ENCODE measurements at places on chromosomes 2 and 18.
A peak's percentile ranks its signal among the peaks of the same experiment; 100 is the strongest.

DNA sequence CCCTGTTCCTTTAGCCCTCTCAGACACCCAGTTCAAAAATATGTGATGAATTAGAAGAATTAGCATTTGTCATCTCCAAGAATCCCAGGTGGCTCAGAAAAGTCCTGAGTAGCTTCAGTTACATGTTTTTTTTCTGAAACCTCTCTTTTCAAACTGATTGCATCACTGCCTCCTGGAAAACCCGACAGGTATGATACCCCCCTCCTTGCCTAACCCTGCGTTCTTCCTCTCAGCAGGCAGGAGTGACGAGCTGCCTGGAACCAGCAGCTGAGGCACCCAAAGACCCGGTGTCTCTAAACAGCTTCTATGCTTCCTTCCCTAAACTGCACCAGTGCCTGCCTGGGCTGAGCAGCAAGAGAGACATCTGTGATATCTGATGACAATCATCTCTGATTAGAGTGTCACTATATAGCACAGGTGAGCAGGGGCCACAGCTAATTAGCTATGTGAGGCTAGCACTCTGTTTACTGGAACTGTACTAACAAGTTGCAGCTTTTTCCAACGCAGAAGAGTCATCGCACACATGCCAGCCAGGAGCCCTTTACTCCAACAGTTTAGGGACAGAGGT, 376.4 kb upstream of the ATP5MC3 start:
- DNase-seq, result no peak

DNA sequence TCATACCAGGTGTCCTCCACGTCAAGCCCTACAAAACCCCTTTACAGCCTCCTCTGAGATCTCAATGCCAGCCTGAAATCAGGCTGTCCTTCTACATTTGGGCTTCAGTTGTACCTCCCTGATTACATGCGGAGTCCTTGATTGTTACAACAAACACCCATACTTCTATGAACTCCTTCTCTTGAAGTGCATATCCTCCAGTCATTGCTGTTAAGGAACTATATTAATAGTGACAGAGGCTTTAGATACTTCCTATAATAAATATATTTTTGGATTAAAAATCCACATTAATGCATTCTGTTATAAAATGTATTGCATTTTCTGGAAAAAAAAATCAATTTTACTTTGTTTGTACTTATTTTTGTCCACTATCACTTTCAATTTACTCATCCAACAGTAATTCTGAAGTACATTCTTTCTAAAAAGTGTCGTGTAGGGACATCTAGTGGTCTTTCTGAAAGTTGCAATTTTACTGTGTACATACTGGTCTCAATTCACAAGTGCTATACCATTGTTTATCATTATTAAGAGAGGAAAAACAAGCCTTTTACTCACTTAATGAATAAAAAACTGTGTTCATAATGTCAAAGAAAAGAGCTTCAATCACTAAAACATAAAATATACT, 316.4 kb downstream of the DSEL start:
- DNase-seq, result no peak

GRCh38 chr2:232937278-232937906, 67.3 kb downstream of the SNORC start:
- DNase-seq, result no peak

DNA sequence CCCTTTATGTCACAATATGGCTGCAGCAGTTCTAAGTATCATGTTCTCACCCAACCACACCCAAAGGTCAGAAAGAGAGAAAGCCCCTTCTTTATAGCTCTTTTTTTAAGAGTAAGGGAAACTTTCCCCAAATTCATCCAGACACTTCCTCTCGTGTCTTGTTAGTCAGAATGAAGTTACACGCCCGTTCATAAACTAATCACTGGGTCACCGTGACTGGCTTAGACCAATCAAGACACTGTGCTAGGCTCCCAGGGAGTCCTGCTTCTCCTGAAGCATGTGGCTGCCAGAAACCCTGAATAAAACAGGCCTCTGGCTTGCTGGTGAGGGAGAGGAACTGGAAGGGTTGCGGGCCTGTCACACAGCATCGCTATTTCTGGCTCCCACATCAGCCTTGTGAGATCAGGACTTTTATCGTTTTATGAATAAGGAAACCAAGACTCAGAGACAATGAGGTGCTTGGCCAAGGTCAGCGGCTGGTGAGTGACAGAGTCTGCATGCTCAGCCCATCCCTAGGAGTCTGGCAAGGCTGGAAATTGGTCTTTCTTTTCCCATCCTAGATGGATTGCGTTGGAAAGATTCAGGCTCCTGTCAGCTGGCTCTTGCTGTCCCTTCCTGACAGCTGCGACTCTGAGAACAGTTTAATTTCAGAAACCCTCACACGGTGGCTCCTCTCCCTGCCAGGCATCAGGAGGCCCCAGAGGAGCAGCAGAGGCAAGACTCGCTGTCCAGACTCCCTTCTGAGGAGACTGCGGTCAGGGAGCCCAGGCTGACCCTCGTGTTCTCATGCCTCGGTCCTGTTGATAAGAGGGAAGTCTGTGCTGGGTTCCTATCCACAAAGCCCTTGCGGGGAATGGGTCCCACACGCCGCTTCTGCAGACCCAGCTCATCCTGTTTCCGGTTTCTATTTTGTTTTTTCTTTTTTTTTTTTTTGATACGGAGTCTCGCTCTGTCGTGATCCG, 104.5 kb upstream of the TAF1B start:
- DNase-seq, result no peak

DNA sequence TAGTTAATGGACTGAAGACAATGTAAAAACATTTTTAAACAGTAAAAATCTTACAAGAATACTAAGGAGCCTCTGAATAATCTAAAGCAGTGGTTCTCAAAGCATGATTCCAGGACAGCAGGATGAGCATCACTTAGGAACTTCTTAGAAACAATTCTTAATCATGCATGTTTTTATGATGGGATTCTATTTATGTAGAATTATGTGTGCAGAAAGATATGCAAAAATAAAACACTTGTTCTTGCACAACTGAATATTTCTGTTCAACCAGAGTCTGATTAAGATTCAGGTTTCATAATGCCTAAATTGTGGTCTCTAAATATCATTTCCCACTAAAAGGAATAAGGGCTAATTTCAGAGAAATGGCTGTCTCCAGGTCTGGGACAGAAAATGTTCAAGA, 69.2 kb upstream of the MTIF2 start:
- no peak for DNase-seq

DNA sequence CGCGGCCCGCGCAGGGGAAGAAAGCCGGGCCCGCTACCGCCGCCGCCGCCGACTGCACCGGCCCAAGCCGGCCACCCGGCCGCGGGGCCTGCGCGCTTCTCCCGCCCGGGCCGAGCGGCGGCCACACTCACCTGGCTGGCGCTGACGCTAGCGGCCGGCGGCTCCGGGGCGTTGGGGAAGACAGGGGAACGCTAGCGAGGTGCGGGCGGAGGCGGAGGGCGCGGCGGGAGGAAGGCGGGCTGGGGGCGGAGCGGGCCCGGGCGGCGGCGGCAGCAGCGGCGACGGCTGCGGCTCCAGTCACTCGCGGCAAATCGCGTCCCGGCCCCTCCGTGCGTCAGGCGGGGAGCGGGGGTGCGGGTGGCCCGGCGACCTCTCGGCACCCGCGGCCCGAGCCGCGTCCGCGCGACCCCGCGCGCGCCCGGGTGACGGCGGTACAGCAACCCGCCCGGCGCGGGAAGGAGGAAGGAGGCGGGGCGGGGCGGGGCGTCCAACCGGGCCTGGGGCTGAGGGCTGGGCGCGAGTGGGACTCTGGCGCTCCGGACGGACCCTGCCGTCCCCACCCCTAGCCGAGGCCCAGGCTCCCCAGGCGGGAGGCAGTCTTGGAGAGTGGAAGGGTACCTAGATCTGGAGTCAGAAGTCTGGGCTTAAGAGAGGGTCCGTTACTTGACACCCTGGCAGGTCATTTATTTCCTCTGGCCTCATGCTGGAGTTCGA, at the start of gene SESTD1:
SESTD1 (minus strand) TSS at position 465 of the 714 bp plus-strand sequence. CDS start 72,991 bp downstream, outside the sequence.
- no peak for DNase-seq

- peak; percentile 42 for DNase-seq
Observed at GRCh38 chr18:76493213-76494161, 1.6 kb downstream of the ZNF516 start.

DNA sequence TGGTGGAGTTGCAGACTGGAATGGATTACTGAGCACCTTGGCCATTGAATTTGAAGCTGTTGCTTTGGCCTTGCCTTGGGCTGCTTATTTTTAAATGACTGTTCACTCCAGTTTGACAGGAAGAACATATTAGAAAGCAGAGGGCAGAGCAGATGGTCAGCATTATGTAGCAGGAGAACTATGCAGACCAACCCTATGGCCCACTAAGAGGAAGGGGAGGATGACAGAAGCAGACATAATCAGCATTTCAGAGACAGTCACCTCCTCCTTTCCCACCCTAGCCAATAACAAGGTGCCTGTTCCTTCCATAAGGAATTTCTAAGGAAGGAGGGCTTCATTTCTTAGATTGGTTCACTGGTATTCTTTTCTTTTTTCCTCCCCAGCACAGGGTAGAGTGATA, 2.4 kb downstream of the CHRNA1 start:
- no peak for DNase-seq

- DNase-seq, result no peak
Observed at GRCh38 chr18:62678847-62679485, 36.4 kb upstream of the PHLPP1 start.

- no peak for DNase-seq
Observed at GRCh38 chr2:233798335-233799086, 20.4 kb downstream of the MROH2A start.

DNA sequence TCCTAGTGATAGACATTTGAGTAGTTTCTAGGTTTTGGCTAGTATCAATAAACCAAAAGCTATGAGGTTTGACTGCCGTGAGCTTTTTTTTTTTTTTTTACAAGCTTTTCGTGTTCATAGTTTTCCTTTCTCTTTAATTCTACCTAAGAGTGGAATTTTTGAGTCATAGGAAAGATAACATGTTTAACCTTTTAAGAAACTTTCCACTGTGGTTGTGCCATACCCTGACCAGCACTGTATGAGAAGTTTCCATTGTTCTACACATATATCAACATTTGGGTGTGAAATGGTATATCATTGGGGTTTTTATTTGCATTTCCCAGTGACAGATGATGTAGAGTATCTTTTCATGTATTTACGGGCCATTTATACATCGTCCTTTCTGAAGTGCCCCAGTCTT, 31.7 kb downstream of the UBE2F start:
- DNase-seq, result no peak

GRCh38 chr2:120860579-120860922, 124.9 kb downstream of the GLI2 start:
- DNase-seq, result no peak

GRCh38 chr18:51250006-51250405, 52.5 kb upstream of the MEX3C start:
- DNase-seq, result no peak

GRCh38 chr18:67467188-67467587, 49.3 kb downstream of the DSEL start:
- DNase-seq, result no peak

GRCh38 chr18:49273241-49273880, 187.1 kb downstream of the DYM start:
- DNase-seq, result no peak

GRCh38 chr2:23943666-23944065, 3.4 kb downstream of the UBXN2A start:
- DNase-seq, result no peak

- DNase-seq, result no peak
Observed at GRCh38 chr2:164816046-164816445, 25.6 kb downstream of the COBLL1 start.

DNA sequence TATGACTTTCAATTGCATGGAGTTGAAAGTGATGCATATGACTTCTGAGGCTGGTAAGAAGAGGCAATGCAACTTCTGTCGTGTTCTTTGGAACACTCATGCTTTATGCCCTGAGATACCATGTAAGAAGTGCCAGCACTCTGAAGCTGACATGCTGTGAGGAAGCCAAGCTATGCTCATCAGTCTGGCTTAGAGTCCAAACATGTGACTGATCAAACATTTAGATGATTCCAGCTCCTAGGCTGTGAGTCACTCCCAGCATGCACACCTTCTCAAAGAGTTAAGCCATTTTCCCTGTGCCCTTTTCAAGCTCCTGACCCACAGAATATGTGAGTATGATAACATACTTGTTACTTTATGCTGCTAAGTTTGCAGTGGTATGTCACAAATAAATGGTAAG, 15.8 kb upstream of the VRK2 start:
- no peak for DNase-seq

DNA sequence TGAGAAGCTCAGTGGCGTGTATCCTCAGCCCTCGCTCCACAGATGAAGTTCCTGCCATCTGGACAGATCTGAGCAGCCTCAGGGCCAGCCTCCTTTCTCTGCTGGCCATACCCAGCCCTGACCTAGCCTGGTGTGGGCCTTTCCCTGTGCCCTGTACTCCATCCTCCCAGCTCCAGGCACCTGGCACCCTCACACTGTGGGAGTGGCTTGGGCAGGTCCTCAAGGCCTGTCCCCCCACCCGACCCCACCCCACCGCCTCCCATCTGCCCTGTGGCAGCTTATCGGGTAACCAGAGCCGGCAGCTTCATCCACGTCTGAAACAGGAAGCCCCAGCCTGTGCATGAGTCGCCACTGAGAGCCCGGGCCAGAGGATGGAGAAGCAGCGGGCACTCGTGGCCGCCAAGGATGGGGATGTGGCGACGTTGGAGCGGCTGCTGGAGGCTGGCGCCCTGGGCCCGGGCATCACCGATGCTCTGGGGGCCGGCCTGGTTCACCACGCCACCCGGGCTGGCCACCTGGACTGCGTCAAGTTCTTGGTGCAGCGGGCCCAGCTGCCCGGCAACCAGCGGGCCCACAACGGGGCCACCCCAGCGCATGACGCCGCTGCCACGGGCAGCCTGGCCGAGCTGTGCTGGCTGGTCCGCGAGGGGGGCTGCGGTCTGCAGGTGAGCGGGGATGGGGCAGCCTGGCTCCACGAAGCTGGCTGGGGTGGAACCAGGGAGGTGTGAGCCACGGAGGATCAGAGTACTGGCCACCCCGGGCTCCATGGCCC, at the start of gene ESPNL:
ESPNL (plus strand) TSS at position 292 of the 772 bp plus-strand sequence; CDS start at position 372, 80 bp downstream.
- DNase-seq, result no peak

- no peak for DNase-seq
Observed at GRCh38 chr2:101704816-101705578, 7.5 kb downstream of the MAP4K4 start.

GRCh38 chr2:170237572-170238120, 59.7 kb downstream of the MYO3B start:
- DNase-seq, result no peak

- DNase-seq, result no peak
Observed at GRCh38 chr2:6264198-6264597, 572.0 kb downstream of the SOX11 start.

GRCh38 chr2:27772804-27773203, 1.3 kb downstream of the MRPL33 start:
- no peak for DNase-seq

GRCh38 chr2:29725610-29726009, 195.8 kb downstream of the ALK start:
- DNase-seq, result no peak

DNA sequence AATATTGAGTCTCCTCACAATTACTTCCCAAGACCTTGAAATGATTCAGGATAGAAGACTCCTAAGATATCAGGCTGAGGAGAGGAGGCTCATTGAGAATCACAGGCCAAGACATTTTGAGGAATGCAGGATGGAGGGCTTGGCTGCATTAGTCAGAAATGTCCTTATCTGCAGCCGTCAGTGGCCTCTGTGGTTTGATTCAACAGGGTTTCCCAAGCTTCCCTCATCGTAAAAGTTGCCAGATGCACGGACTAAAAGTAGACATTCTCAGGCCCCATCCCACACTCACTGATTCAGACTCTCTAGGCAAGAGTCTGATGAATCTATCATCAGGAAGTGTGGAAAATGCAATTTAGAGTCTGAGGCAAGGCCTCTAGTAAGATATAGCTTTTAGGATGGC, 34.0 kb upstream of the TMEM178A start:
- DNase-seq, result no peak

- no peak for DNase-seq
Observed at GRCh38 chr2:10452956-10453904, 5.1 kb upstream of the ODC1 start.

GRCh38 chr2:39525636-39526412, 88.7 kb upstream of the MAP4K3 start:
- DNase-seq, result no peak

All from activated naive CD4-positive, alpha-beta T cell (primary cell).